H4 (cell line): ENCODE measurements at places on chromosomes 7 and 10. TPM values are rescaled to one million over a fixed set of nuclear protein-coding genes. Genes with fewer than 3 reads are reported as not detected.
A peak's percentile ranks its signal among the peaks of the same experiment; 100 is the strongest.

DNA sequence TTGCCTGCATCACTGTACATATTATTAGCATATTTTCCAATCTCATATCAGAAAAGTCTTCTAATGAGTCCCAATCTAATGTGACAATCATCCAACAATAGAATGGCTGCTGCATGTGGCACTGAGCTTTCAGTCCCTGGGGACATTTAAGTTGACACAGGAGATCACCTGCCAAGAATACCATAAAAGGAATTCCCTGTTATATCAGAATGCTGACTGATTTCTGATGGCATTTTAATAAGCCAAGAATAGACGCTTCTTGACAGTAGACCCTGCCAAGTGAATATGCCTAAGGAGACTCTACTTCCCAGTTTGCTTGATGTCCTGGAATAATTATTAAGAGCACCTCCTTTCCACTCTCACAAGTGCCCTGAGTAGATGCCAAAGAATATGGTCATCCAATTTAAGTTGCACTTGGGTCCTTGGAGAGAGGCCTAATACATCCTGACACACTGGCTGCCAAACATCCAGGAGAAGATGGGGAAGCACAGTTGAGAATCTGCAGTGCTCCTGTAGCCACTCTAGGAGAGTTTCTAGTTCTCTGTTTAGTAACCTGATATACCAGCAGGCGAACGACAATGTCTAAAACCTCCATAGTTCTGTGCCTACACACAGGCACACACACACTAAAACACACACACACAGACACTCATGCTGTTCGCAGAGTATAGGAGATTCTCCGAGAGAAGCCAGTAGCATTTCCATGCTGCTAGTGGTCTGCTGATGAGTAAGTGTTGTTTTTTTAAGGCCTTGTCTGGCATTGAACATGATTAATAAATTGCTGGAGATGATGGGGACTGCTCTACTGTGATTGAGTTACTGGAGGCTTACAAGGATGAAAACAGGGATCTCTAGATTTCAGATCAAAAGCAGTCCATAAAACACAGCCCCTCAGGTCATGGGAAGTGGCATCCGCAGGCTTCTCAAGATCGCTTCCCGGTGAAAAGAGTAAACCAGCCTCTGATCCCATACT, 369.6 kb downstream of the KCNMA1 start:
- no peak for DNase-seq

DNA sequence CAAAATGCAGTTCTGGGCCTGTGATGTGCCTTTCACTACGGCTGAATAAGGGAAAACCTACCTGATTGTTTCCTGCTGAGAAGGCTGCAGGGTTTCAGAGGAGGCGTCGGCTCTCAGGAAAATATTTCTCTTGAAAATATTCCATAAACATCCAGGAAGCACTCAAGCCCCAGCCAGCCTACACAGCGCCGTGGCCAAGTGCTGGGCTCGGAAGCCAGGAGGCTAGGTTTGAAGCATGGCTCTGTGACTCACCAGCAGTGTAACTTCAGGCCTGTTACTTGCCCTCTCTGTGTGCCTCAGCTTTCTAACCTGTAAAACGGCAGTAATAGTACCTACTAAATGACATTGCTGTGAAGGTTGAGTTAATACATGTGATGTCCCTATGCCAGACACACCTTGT, 399.1 kb downstream of the GATA3 start:
- no peak for DNase-seq

DNA sequence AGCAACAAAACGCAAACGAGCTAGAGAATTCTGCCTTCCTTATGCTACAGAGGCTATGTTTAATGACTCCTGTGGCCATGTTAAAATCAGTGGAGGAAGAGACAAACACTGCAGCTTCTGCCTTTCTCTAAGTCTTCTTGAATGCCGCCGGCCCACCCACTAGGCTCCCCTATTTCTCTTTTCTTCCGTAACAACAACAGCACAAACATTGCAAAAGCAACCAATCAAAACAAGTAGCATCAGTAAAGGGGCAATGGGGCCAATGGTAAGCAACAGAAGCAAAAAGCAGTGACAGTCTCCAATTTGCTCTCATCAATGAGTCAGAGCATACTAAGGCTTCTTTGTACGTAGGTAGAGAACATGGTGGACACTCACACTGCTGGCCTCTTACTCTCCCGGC, 26.8 kb downstream of the DNAJC1 start:
- DNase-seq, result no peak

DNA sequence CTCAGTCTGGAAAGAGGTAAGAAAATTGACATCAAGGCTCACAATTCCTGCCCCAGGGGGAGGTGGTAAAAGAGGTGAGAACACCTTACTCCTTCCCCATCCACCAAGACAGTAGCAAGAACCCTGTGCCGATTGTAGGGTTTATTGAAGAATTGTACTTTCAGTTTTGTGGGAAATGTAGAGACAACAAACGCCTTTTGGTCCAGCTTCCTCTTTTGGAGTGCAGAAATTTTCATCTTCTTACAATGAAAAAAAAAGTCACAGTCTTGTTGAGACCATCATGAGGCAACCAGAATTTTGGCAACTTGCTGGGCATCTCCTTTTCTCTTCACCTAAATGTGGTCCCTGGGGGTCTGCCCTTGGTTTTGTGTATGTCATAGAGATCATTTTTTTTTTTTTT, 217.7 kb downstream of the TMEM178B start:
- DNase-seq, result no peak

DNA sequence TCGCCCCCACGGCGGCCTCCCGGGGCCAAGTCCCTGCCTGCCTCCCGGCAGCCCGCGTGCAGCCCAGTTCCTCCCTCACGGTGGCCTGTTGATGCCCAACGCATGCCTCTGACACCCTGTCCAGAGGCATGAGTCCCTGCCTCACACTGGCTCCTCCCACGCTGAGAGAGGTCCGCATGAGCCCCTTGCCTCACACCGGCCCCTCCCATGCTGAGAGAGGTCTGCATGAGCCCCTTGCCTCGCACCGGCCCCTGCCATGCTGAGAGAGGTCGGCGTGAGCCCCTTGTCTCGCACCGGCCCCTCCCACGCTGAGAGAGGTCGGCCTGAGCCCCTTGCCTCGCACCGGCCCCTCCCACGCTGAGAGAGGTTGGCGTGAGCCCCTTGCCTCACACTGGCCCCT, 59.9 kb downstream of the CCDC201 start:
- no peak for DNase-seq

- DNase-seq, result no peak
These were observed 74.9 kb downstream of the SH3PXD2A start for GRCh38 chr10:103780242-103781149.

GRCh38 chr7:105829681-105830322, 46.6 kb downstream of the ATXN7L1 start:
- no peak for DNase-seq

- DNase-seq, result no peak
These were observed 127.9 kb downstream of the TCERG1L start for GRCh38 chr10:131183546-131184045.

- peak; percentile 37 for DNase-seq
These were observed 46.6 kb upstream of the COL1A2 start for GRCh38 chr7:94348142-94348541.

DNA sequence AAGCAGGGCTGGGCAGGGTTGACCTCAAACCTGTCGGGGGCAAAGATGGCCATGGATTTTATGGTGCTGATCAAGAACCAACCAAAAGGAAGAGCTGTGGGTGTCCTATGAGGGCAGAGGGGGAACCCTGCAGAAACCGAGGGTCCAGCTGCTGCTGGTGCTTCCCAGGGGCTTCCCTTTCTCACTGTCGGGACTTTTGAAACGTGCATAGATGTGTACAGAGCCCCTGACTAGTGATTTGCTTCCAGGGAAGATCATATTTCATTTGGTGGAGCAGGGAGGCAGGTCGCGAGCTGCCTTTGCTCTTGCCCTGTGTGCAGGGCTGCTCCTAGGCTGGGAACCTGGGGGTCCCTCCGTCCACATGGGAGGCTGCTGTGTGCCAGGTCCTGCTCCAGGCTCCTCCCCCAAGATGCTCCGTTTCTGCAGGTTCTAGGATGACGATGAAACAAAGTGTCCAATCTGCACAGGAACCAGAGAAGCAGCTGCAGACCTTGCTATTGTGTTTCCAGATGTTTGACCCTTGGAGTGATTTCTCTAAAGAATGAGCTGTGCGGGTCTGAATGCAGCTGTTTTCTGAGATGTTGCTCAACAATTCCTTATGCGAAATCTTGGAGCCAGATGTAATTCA, 9.4 kb upstream of the INPP5A start:
- DNase-seq, result no peak

DNA sequence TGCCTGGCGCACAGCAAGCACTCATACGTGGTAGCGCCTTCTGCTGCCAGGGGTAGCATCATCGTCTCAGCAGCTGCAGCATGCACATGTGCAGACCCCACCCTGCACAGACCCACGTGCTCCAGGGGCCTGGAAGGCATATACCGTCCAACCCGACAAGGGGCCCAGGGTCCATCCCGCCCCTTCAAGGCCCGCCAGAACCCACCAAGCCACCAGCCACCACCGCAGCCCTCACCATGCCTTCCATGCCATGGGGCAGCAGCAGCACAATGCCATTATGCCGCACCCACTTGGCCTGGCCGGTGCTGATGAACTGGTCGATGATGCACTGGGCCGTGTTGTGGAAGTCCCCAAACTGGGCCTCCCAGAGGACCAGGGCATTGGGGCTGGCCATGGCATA, 22.7 kb downstream of the OGDHL start:
- DNase-seq, result no peak

GRCh38 chr10:44725404-44725803, 185.7 kb upstream of the TMEM72 start:
- DNase-seq, result no peak

GRCh38 chr10:76382381-76382851, 951.0 kb downstream of the LRMDA start:
- peak; percentile 67 for DNase-seq

DNA sequence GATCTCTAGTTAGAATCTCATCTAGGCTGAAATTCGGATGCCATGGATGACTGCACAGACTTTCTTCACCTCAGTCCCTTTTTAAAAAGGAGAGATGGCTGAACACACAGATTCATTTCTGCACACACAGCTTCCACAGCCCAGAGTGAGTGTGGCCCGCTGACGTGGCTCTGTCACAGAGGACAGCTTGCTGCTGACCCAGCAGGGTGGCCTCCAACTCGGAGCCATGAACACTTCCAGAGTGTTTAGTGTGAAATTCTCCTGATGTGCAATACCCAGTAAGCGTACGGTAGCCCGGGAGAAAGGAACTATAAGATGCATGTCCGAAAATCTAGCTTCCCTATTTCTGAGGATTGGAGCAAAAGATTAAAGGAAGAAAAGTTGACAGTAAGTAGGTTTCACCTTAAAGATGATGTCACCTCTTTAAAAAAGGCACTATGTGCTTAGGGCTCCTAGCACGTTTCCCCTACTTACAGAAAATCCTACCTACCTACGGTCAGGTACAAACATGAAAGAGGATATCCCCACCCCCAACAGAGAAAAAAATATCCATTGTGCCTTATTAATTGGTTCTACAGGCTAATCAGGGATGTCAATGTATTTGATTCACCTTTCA, 162.2 kb downstream of the RAPGEF5 start:
- DNase-seq, result no peak

GRCh38 chr7:66668677-66669076, 40.0 kb downstream of the KCTD7 start:
- no peak for DNase-seq

The TET1 gene
- total RNA-seq, result 2.0 TPM in 2 replicates

The ADCYAP1R1 gene
- 0.17 and 0.27 TPM in 2 replicates for total RNA-seq

The NPY gene
- total RNA-seq, result not detected in 2 replicates

The DGKI gene
- 0.64 and 1.5 TPM in 2 replicates for total RNA-seq

The TAS2R4 gene
- not detected in 2 replicates for total RNA-seq

The SUMF2 gene
- total RNA-seq, result 206 and 255 TPM in 2 replicates

The CD36 gene
- 1.2 and 5.2 TPM in 2 replicates for total RNA-seq

The CRTAC1 gene
- 0.17 TPM in 1 of 2 replicates, not detected in the other for total RNA-seq

The GNAI1 gene
- 71.9 and 85.0 TPM in 2 replicates for total RNA-seq

The PFKP gene
- total RNA-seq, result 98.8 and 119 TPM in 2 replicates
